ENCODE measurements at places on chromosomes 16 and 17. TPM values are rescaled to one million over a fixed set of nuclear protein-coding genes. Genes with fewer than 3 reads are reported as not detected.

C17orf113 gene
- 2.9 TPM for total RNA-seq

CHAD gene
- not detected for total RNA-seq

RAMP2 gene
- total RNA-seq, result 5.1 TPM

SOX15 gene
- 9.3 TPM for total RNA-seq

PIP4K2B gene
- 74.3 TPM for total RNA-seq

RNU2-1 gene
- total RNA-seq, result 5,100 TPM

PTX4 gene
- not detected for total RNA-seq

SCARF1 gene
- total RNA-seq, result 1.1 TPM

MYL4 gene
- total RNA-seq, result 17.0 TPM

ELMO3 gene
- total RNA-seq, result 5.6 TPM

CHRNE gene
- 1.2 TPM for total RNA-seq

SLC25A11 gene
- total RNA-seq, result 59.9 TPM

MAP2K6 gene
- 53.0 TPM for total RNA-seq

YBX2 gene
- total RNA-seq, result 6.9 TPM

CBX2 gene
- total RNA-seq, result 82.6 TPM

COASY gene
- 102 TPM for total RNA-seq

CENPN gene
- 54.5 TPM for total RNA-seq

ZNF652 gene
- 32.2 TPM for total RNA-seq

EARS2 gene
- total RNA-seq, result 29.2 TPM

FAM117A gene
- total RNA-seq, result 16.2 TPM

FBXW10 gene
- not detected for total RNA-seq

PRR35 gene
- total RNA-seq, result 0.27 TPM

SENP3 gene
- 71.5 TPM for total RNA-seq

RUNDC3A gene
- 1.0 TPM for total RNA-seq

OR3A3 gene
- not detected for total RNA-seq

All from endodermal cell (in vitro differentiated cells).